ENCODE measurements at places on chromosomes 1 and 21.

DNA sequence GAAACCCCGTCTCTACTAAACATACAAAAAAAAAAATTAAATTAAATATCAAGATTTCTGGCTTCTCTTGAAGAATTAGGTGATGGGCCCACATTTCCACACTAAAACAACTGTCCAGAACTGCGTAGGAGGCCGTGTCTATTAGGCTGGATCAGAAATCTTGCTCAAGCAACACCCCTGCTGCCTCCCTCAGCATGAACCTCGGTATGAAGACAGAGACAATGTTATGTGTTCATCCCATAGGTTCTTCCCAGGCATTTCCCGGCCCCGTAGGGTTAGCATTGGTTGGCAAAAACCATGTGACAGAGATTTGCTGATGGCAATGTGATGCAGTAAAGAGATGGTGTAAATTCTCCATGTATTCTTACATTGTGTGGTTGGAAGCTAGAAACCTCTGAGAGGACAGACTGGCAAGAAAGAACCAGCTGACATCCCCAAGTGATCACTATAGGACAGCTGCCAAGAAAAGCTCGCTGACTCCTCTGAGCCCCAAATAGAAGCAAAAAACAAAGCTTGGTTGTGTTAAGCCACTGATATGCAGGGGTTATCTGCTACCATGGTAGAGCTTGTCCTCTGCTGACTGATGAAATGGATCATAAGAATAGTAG is 34.5 kb downstream of the EBNA1BP2 start:
- DNase-seq, result no peak

GRCh38 chr1:246048693-246049092 is 458.4 kb downstream of the SMYD3 start:
- no peak for DNase-seq

GRCh38 chr1:207923561-207923960 is 12.6 kb upstream of the CD34 start:
- no peak for DNase-seq

GRCh38 chr1:217781056-217781455 is 149.9 kb downstream of the SPATA17 start:
- no peak for DNase-seq

DNA sequence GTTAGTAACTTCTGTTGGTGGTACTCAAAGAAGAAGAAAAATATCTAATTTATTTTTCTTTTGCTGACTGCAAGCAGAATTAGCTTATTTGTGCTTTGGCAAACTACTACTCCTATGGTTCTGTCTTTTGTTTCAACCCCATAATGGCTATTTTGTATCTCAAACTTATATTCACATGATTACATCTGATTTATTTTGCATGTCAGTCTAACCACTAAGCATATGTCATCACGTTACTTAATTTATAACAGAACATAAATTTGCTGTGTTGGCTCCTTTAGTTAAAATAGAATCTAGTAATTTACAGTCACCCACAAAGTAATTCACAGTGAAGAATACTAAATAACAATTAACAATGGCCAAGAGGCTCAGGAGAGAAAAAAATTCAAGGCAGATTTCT is 39.1 kb upstream of the CNN3 start:
- DNase-seq, result no peak

Measured in fibroblast of the aortic adventitia (primary cell).